ENCODE measurements at places on chromosomes 5 and 9. TPM values are rescaled to one million over a fixed set of nuclear protein-coding genes. Genes with fewer than 3 reads are reported as not detected.

- DNase-seq = no peak
Measured at GRCh38 chr5:91388362-91388761, 5.2 kb upstream of the ARRDC3 start.

The DMRT3 gene
- not detected for total RNA-seq

GRCh38 chr5:20619591-20619990 is 631.6 kb upstream of the CDH18 start:
- DNase-seq = no peak

The NTNG2 gene
- total RNA-seq = 0.42 TPM

DNA sequence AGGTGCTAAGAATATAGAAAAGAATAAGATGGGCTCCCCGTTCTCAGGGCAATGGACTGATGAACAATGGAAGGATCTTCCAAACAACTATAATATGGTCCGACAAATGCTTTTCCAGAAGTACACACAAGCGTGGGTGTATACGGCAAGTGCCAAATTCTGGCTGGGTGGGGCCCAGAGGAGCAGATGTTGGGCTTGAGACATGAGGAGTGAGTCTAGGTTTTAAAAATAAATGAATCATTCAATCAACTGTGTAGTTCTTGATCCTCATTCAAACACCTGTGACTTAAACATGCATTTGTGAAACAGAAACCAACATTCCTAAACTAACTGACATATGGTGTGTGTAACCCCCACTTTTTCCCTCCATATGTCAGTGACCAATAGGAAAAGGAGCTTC is 47.9 kb downstream of the MFAP3 start:
- no peak for DNase-seq

GRCh38 chr5:38535248-38535750 is 21.1 kb downstream of the LIFR start:
- DNase-seq = no peak

The LCN12 gene
- 5.2 TPM for total RNA-seq

DNA sequence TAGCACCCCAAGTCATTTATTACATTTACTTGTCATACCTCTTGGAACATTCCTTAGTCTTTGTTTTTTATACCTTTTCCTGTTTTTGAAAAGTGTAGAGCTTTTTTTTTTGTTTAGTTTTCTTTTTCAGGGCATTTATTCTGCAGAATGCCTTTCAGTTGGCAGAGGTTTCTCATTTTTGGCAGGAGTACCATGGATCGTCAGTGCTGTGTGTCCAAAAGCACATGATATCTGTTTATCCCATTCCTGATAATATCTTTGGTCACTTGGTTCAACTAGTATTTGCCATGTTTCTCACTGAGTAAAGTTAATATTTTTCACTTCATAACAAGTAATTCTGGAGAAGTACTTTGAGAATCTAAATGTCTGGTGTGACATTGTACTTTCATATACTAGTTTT is 10.7 kb downstream of the OGN start:
- no peak for DNase-seq

The PGM5 gene
- 8.5 TPM for total RNA-seq

The AGXT2 gene
- 49.4 TPM for total RNA-seq

- DNase-seq = no peak
Measured at GRCh38 chr5:77316871-77317661, 106.6 kb downstream of the PDE8B start.

DNA sequence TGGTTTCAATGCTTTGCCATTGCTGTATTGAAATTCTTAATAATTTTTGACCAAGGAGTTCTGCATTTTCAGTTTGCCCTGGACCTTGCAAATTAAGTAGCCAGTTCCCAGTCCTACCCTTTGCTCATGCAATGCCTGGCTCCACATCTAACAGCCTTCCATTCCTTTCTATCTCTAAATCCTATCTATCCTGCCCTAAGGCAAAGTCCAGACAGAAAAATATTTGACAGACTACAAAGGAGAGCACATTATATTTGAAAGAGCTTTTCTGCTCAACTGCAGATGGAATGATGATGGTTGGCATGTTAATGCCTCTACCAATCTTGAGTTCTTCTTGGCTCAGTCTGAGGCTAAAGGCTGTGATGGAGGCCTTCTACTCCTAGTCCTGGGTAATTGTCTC is 15.5 kb downstream of the SLC22A4 start:
- no peak for DNase-seq

DNA sequence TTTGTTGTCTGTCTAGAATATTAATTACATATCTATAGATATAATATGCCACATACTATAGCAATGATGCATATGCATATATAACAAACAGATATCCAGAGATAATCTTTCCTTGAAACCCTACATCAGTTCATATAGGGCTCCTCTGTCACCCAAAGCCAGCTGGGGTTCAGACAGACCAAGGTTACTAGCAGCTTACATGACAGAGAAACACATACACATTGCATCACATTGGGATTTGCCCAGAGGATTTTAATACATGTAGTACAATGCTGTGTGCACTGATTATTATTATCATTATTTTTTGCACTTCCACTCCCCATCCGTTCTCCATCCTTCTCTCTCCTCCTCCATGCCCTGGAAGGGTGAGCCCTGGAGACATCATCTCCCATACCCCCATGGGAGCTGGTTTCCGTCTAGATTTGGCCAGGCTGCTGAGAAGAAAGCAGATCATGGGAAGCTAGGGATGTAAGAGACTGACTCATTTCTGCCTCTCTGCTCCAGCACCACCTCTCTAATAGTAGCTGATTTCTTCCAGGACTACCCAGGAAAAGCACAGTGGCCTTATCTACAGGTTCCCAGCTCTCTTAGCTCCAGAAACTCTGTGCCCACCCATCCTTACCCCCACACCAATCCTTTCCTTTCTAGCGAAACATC is 23.3 kb downstream of the FST start:
- DNase-seq = no peak

DNA sequence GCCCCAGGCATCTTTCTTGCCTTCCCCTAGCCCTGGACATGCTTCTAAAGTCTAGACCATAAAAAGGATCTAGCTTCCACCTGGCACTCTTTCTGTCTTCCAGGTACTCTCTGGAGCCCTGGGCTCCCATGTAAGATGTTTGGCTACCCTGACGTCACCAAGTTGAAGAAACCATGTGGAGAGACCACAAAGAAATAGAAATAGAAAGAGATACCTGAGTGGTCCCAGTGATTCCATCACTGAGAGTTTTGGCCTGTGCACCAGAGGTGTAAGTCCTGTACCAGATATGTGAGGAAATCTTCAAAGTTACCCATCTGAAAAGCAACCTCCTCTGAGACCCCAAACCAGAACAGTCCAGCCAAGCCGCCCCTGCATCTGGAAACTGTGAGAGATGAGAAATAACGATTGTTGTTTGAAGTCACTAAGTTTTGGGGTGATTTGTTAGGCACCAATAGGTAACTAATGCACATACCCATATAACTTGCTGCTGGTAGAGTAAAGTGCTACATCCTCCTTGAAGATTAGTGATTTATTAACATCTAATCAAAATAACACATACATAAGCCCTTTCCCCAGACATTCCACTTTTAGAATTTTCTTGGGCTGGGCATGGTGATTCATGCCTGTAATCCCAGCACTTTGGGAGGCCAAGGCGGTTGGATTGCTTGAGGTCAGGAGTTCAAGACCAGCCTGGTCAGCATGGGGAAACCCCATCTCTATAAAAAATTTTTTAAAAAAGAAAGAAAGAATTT is 85.7 kb upstream of the LHFPL2 start:
- DNase-seq = no peak

The SAPCD2 gene
- 0.08 TPM for total RNA-seq

The PCDHGA9 gene
- total RNA-seq = 0.51 TPM

DNA sequence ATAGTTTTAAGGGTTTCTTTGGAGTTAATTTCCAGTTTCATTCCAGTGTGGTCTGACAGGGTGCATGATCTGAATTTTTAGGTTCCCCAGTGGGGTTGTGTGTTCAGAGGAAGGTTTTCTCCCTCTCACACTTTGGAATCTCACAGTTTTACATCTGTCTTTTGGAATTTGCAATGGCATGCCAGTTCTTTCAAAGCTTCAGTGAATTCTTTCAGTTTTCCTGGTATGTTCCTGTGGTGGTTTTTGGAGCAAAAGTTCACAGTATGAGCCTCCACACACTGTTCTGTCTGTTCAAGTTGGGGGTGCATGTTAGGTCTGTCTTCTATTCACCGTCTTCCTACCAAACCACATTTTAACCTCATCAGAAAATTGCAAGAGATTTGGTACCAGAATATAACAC is 624.2 kb downstream of the KCTD16 start:
- no peak for DNase-seq
